ENCODE measurements at places on chromosomes 3 and 15.

GRCh38 chr15:62742409-62743171 lies 300.0 kb upstream of the TPM1 start:
- peak; percentile 59 for DNase-seq

- DNase-seq = no peak
Measured at GRCh38 chr3:42055291-42055690, 35.9 kb upstream of the TRAK1 start.

DNA sequence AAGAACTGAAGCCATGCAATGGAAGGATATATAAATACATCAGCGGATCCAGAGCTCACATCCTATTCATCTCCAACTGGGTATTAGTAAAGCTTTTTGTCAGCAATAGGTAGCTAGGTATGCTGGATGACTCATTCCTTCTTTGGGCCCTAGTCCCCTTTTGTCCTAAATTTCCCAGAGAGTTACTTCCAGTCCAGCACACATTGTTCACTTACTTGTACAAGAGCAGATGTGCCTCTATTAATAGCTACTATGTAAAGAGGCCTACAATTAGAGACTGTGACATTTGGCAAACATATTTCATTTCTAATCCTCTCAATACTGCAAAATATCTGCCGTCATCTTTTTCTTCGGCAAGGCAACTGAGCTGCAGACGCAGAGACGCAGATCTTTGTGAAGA lies 1.7 kb upstream of the SLC4A7 start:
- DNase-seq = no peak

GRCh38 chr3:69144631-69145245 lies 22.3 kb upstream of the LMOD3 start:
- DNase-seq = no peak

GRCh38 chr3:122843604-122844003 lies 48.7 kb downstream of the SLC49A4 start:
- DNase-seq = no peak

- DNase-seq = no peak
Measured at GRCh38 chr15:56236197-56236596, 7.5 kb downstream of the RFX7 start.

- no peak for DNase-seq
Measured at GRCh38 chr3:46725621-46726314, 8.1 kb upstream of the PRSS50 start.

DNA sequence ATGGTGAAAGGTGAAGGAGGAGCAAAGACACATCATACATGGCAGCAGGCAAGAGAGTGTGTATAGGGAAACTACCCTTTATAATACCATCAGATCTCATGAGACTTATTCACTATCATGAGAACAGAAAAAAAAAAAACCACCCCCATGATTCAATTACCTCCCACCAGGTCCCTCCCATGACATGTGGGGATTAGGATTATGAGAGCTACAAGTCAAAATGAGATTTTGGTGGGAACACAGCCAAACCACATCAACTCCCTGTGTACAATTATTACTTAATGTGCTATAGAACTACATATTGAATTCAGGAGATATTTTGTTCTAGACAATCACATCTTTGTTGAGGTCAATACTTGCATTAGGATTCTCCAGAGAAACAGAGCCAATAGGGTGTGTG lies 313.4 kb downstream of the CNTN6 start:
- no peak for DNase-seq

GRCh38 chr3:38648659-38649499 lies 608 bp downstream of the SCN5A start:
- DNase-seq = no peak

DNA sequence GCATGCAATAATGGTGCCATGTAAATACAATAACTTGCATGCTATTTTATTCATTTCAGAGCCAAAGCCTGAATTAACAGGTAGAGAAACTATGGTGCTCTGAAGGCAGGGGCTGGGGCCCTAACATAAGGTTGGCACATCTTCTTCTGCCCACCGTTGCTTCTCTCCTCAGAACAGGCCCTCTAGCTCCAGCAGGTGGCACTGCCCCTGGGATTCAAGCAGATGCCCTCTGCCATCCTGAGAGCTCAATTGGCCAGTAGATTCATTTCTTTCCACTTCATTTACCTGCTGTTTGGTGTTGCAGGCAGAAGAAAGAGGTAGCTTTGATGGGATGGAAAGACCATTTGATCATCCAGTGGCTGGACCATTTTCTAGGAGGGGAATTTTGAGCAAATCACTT lies 130.5 kb downstream of the FOXB1 start:
- no peak for DNase-seq

GRCh38 chr3:67312155-67312554 lies 314.0 kb downstream of the KBTBD8 start:
- DNase-seq = no peak

GRCh38 chr3:81352867-81353266 lies 408.6 kb downstream of the GBE1 start:
- DNase-seq = no peak

- DNase-seq = no peak
Measured at GRCh38 chr3:17195192-17195611, 310.4 kb downstream of the PLCL2 start.

DNA sequence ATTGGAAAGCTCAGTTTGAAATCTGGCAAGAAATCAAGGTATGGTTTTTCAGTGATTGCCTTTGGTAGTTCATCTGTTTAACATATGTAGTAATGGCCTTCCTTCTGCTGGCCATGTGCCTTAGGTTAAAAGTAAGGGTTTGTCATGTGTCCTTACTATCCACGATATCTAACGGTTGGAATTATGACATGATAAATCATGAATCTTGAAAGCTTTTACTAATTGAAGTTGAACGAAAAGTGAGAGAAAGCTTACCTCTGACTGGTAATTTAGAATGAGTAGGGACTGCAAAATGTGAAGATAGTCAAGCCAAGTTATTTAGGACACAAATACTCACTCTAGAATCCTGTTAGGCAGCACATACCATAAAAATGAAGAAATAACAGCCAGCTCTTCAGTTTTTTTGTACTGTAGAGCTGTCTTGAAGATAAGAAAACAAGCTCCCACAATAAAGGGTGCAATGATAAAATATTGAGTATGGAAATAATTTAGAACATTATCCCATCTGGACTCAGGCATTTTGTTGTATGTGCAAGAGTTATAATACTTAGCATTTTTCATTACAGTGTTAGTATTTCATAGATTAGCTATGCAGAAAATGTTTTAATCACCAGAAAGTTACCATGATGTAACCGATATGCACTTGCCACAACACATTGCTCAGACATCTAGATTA lies 303.4 kb downstream of the ZNF385D start:
- DNase-seq = peak; percentile 70

DNA sequence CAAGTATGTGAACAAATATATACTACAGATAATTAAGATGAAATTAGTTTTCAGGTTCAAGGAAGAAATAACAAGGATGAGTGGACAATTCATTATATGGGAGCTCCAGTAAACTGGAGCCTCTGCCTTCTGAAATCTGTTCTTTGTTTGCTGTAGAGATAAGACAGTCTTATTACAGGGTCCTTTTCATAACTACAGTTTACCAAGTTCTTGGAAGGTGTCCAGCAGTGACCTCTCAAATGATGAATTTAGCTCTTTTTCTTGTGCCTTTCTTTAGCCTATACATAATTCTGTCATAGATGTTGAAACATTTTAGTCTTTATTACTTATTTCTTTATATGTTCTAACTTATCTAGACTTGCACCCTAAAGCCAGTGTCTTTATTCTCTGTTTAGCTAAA lies 89.7 kb upstream of the GBE1 start:
- no peak for DNase-seq

Measured in HFF-Myc (cell line).